Activated CD8-positive, alpha-beta memory T cell treated with anti-CD3 and anti-CD28 coated beads, Interleukin-2, amount 50 U/mL, for 48 hours (primary cell): ENCODE measurements at places on chromosomes 12 and 14.

DNA sequence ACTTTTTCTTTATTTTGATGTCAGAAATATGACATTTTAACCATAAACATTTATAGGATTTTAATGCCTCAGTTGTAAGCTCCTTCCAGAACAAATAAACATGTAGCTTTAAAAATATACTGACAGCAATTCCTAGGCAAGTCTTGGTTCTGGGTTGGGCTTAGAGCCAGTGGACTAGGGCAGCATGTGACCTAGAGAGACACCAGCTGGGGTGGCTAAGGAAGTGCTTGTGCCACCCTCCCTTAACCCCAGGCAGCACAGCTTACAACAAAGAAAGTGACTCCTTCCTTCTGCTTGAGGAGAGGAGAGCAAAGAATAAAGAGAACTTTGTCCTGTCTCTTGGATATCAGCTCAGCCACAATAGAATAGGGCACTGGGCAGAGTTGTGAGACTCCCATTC is 61.6 kb upstream of the KTN1 start:
- DNase-seq = no peak

DNA sequence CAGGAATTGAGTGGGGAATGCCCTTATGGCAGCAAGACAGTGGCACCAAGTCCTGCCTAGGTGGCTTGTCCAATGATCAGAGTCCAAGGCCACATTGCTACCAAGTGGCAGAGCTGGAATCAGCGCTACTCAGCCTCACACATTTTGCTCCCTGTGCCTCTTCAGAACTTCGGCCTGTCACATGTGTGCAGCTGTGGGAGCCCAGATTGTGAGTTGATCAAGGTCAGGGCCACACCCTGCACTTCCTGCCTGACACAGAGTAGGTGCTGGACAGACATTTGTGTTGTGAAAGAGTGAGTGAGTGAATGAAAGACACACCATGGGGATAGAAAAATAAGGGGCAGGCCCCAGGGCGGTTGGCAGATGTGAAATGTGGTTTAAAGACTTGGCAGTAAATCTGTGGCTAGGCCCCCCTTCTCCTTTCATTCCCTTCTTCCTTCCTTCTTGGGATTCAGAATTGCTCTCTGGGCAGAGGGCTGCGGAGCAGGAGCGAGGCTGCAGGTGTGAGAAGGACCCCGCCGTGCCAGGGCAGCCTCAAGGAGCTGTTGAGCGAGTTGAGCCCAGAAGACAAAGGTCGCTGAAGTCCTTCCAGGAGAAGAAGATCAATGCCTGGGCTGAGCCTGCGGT is 83.5 kb downstream of the SLC25A47 start:
- DNase-seq = no peak

DNA sequence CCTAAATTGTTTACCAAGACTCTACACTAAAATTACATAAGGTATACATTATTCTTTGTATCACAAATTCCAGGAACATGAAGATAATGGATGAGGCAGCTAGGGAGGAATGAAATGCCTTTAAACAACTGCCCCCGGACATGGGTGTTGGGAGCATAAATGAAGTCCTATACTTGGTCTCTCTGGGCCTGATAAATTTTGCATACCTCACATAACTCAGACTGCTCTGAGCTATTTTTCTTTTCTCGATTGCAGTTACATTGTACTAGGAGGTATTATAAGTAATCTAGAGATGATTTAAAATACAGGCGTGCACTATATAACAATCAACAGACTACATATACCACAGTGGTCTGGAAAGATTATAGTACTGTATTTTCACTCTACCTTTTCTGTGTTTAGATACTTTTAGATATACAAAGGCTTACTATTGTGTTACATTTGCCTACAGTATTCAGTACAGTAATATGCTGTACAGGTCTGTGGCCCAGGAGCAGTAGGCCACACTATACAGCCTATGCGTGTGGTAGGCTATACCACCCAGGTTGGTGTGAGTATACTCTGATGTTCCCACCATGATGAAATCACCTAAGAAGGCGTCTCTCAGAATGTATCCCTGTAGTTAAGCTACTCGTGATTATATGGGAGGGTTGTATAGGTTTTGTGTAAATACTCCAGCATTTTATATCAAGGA is 14.3 kb downstream of the FNTB start:
- no peak for DNase-seq

DNA sequence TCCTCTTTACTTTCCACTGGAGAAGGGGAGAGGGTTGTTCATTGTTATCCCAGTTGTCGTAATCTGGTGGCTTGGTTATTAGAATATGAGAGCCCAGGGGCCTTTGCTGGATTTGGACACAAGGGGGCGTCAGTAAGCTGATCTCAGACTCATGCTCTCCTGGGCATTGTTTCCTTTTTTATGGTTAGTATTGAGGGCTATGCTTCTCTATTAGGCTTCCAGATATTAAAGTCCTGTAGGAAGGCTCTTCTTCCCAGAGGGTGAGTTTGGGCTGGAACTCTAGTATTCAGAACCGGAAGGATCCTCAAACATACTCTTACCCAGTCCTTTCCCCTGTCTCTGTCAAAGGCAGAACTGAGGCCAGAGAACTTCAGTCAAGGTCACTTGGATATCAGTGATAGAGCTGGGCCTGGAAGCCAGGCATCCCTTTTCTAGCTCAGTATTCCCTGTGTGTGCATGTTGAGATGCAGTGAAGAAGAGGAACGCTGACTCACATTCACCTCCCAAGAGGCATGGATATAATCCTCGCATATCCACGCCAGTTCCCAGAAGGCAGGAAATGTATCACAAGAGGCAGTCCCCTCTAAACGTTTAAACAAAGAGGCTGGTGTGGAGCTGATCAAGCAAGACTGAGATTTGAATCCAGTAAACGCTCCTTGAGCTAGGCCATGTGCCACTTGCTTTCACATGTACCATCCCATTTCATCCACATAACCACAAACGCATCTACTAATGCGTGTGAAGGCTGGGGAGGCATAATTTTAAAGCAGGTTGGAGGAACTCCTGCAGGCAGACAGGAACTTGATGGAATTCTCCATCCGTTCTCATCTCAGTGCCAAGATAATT is 41.6 kb downstream of the UBE3B start:
- peak; percentile 71 for DNase-seq

DNA sequence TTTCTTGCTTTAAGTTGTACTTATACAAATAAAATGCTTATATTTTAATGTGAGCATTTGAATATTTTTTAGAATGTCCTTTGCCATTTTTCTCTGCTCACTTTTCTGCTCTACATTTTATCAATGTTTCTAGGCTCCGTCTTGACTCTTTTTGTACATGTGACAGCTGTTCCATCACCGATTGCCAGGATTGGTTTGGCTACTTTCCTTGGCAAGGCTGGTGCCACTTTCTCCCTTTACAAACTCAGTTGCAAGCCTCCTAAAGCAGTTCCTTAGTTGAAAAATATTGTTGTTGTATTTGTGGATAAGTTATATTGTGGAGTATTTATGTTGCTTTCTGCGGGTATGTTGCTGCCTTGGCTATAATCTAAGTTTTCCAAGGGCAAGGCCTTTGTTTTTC is 63.4 kb downstream of the DACT1 start:
- DNase-seq = no peak

DNA sequence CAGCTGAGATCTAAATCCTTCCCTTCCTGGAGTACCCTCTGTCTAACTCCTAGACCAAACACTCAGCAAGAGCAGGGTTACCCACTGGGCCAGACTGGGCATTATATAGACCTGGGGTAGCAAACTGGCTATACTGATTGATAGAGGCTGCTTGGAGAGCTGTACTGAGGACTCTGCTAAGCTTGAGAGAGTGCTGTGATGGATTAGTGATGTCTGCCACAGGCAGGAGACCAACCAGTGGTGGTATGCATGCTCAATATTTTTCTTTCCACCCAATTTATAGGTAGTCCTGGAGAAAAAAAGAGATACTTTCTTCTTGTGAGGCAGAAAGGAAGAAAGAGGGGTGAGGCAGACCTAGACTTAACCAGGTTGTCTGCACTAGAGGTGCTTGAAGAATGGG is 33.3 kb downstream of the DTX1 start:
- DNase-seq = no peak
